ENCODE measurements at places on chromosomes 12 and 14. TPM values are rescaled to one million over a fixed set of nuclear protein-coding genes. Genes with fewer than 3 reads are reported as not detected.

DNA sequence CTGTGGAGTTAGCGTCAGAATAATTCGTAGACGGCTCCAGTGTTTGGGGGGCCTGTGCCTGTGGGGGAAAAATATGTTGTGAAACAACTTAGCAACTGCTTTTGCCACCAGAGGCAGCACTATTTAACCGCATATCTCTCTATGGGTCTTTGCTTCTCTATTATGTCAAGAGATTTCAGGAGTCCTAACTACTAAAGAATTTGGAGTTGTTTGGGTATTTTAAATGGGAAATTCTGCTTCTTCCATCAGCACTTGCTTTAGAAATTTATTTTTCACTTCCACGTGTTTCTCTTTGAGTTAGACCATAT is 594 bp upstream of the CLEC14A start:
- no peaks in the 10 kb centered on the region for H3K36me3 ChIP-seq
- no peak for DNase-seq
- peaks cover 23% of the 10 kb centered on the region for H3K27me3 ChIP-seq
- no peaks in the 10 kb centered on the region for H3K4me1 ChIP-seq

GRCh38 chr14:51368721-51369163 is 128.7 kb downstream of the TMX1 start:
- DNase-seq = no peak
- no peaks in the 10 kb centered on the region for H3K4me1 ChIP-seq
- no peaks in the 10 kb centered on the region for H3K36me3 ChIP-seq
- no peak overlapping the region for H3K27ac ChIP-seq

DNA sequence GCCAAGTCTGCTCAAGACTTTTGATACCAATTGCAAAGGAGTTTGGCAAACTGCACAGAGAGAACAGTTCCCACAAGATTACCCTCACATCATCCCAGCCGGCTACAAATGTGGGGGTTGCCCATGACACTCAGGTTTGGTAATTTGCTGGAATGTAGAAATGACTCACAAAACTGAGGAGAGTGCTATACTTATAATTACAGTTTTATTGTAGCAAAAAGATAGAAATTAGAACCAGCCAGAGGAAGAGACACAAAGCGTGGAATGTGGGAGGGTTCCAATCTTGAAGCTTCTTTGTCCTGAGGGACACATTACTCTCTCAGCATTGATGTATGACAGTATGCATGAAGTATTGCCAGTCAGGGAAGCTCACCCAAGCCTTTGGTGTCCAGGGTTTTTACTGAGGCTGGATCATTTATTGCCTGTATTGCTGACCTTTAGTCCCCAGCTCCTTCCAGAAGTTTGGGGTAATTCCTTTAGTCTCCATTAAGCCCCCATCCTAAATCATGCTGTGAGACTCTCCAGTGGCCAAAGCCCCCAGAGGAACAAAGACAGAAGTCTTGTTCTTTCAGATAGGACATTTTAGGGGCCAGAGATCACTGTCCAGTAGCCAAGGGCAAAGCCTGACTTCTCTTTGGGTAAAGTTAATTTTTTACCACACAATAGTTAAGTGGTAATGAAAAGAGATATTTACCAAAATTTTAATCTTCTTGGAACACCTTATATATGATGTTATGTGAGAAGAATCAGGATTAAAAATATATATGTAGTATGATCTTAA is 9.9 kb downstream of the TBK1 start:
- peaks cover 7% of the 10 kb centered on the region for H3K36me3 ChIP-seq
- H3K27me3 ChIP-seq = no peaks in the 10 kb centered on the region
- DNase-seq = no peak
- no peak overlapping the region for H3K4me3 ChIP-seq

- H3K27ac ChIP-seq = no peak overlapping the region
- no peaks in the 10 kb centered on the region for H3K36me3 ChIP-seq
- no peak for DNase-seq
- H3K27me3 ChIP-seq = peaks cover 6% of the 10 kb centered on the region
- H3K4me3 ChIP-seq = no peak overlapping the region
- no peaks in the 10 kb centered on the region for H3K4me1 ChIP-seq
Measured at GRCh38 chr14:102917469-102918211, 4.8 kb upstream of the AMN start.

- H3K27me3 ChIP-seq = no peaks in the 10 kb centered on the region
- H3K4me1 ChIP-seq = no peaks in the 10 kb centered on the region
- DNase-seq = no peak
- H3K36me3 ChIP-seq = no peaks in the 10 kb centered on the region
Measured at GRCh38 chr14:54929556-54929955, 26.9 kb upstream of the GCH1 start.

CCDC196 gene
- polyA plus RNA-seq = 1.2 TPM

SPIC gene
- not detected for polyA plus RNA-seq

Measured in sigmoid colon (tissue), 7 donors.